Activated CD4-positive, alpha-beta memory T cell treated with anti-CD3 and anti-CD28 coated beads for 36 hours (primary cell): ENCODE measurements at places on chromosomes 2 and 18. TPM values are rescaled to one million over a fixed set of nuclear protein-coding genes. Genes with fewer than 3 reads are reported as not detected.

GRCh38 chr18:50461251-50461650 lies 86.4 kb downstream of the SKA1 start:
- DNase-seq = no peak

DNA sequence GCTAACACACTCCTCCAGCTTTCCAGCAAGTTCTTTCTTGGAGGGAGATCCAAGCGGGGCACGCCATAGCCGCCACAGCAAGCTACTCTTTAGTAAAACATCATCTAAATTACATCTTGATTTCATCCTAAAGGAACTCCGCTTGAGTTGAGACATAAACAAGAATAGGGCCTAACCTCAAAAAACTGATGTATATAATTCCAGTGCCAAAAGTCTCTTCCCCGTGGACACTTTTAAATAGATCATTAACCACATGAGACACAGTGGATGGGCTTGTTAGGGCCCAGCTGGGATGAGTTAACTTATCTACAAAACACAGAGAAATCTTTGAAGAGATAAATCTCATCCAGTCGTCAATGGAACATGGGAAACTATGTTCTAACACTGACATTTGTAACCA lies 20.8 kb upstream of the MLPH start:
- DNase-seq = no peak

DNA sequence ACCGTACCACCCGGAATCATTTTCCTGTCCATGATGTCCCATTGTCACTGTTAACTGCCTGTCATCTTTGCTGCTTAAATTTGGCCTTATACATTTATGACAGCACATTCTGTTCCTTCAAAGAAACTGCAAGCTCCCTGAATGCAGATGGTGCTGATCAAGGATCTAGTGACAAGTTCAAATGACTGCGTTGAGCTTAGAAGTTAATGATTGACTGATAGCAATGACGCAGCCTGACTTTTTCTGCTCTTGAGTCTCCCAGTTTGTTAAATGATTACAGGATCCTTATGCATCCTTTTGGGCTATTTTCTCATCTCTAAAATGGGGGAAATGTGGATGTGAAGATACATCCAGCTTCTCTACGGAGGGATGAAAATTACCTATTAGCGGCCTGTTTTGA lies 159.0 kb downstream of the DCC start:
- DNase-seq = no peak

- DNase-seq = peak; percentile 10
Measured at GRCh38 chr2:19711470-19712372, 190.1 kb downstream of the TTC32 start.

DNA sequence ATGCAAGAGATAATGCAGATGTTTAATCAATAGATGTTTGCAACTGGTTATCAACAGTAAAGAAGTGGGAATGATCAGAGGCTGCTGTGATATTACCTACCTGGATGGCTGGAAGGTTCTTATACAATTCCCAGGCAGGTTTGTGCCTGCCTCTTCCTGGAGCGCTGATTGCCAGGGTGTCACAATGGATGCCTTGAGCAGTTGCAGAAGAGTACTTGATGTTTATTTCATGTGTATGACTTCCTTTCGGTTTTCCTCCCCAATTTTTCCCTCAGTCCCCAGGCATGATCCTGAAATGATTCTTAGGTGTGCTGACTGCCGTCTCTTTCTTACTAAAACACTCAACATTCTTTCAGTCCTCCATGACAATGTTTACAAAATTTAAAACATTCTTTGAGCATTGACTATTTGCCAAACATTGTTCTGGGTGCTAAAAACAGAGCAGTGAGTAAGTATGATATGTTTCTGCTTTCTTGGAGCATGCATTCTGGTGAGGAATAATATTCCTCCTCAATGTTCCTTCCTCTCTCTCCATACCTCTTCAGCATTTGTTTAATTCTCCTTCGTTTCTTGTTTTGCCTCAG lies 416.6 kb upstream of the TRIB2 start:
- DNase-seq = no peak

- DNase-seq = no peak
Measured at GRCh38 chr2:85893428-85894258, 4.9 kb upstream of the ST3GAL5 start.

GRCh38 chr2:101762451-101763171 lies 65.1 kb downstream of the MAP4K4 start:
- DNase-seq = no peak

DNA sequence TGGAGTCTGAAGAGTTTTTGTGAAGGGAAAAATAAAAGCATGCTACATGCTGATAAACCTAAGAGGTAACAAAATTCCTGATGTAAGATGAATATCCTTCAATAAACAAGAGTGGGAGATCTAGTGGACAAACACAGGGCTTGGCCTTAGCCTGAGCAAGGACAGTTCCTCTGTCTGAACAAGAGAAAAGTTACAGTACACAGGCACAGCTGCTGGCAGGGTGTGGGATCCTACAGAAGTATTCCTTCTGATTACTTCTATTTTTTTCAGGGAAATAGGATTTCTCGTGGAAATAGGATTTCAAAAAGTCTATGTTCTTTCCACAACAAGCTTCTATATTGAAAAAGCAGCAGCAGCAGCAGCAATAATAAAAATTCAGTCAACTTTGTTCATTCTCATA lies 54.1 kb downstream of the NBAS start:
- DNase-seq = no peak

DNA sequence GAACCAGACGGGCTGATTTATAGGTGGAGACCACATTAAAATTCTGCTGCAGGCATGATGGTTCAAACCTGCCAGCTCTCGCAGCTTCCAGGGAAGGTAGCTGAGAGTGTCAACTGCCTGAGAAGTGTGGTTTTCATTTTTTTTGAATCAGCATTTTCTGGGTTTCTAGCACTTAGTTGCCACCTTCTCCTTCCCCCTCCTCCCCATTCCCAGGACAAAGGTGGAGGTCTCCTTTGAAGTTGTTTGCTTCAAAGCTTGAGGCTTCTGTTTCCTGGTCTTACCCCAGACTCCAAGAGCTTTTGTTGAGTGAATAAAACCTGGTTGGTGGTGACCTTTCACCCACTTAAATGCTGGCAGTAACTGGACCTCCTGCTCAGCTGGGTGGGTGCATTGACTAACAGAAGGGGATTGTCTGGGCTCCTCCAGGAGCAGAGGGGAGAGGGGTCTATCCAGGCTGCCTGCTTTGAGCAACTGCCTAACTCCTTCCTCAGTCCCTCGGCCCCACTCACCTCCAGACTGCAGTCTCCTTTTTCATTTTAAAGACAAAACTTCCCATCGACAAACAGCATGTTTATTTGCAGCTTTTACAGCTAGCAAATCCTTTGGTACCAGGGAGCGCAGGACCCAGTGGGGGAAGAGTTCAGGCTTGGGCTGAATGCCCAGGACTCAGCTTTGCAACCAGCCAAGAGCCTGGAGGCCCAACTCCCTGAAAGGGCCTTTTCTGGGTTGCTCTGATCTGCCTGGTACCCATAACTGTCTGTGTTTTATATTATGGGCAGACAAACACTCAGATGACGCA lies 3.5 kb downstream of the RHOB start:
- peak; percentile 7 for DNase-seq

DNA sequence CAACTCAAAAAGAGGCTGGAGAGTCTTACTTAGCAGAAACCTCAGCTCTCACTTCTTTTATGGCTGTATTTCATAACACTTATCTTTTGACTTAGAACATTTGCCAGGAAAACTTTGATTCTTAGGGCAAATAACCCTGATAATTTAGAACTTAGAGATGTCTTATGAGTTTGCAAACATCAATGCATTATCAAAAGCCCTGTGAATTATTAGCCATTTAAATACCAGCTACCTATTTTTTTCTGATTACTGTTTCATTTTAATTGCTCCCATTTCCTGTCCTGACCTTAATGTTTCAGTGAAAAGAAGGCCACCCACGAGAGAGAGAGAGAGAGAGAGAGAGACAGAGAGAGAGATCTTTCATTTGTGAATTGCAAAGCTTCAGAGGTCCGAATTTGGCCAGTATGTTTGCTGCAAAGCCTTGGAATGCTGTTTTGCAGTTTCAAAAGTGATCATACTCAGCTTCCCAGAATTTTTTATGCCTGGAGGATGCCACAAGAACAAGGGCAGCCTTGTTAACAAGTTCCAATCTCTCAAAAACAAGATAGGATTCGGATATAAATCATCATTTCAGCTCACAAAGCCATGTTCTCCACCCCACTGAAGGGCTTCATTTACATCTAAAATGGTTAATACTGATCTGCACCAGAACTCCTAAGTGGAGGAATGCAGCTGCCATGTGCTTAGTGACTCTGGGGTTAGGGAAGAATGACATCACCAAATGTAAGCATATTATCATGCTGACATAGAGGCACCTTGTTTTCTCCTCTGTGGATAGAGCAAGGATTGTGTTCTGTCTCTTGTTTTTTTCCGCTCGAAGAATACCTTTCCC lies 478.2 kb downstream of the ARHGAP15 start:
- DNase-seq = no peak

- DNase-seq = no peak
Measured at GRCh38 chr2:116416731-116417377, 1397.6 kb upstream of the DDX18 start.

DNA sequence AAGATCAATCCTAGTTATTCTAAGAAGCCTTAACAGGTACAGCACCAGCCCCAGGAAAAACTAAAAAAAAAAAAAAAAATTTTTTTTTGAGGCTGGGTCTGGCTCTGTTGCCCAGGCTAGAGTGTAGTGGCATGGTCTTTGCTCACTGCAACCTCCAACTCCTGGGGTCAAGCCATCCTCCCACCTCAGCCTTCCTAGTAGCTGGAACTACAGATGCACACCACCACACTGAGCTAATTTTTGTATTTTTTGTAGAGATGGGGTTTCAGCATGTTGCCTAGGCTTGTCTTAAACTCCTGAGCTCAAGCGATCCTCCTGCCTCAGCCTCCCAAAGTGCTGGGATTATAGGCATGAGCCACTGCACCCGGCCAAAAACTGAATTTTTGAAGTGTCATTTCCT lies 10.3 kb upstream of the ALPK2 start:
- no peak for DNase-seq

- no peak for DNase-seq
Measured at GRCh38 chr2:181185948-181186347, 205.5 kb downstream of the UBE2E3 start.

GRCh38 chr18:44796429-44797428 lies 116.0 kb downstream of the SETBP1 start:
- no peak for DNase-seq

GRCh38 chr2:95037384-95037839 lies 11.9 kb downstream of the MAL start:
- DNase-seq = no peak

- DNase-seq = no peak
Measured at GRCh38 chr2:142973160-142973821, 95.8 kb downstream of the KYNU start.

GRCh38 chr2:230823264-230823964 lies 41.3 kb upstream of the ITM2C start:
- no peak for DNase-seq

DNA sequence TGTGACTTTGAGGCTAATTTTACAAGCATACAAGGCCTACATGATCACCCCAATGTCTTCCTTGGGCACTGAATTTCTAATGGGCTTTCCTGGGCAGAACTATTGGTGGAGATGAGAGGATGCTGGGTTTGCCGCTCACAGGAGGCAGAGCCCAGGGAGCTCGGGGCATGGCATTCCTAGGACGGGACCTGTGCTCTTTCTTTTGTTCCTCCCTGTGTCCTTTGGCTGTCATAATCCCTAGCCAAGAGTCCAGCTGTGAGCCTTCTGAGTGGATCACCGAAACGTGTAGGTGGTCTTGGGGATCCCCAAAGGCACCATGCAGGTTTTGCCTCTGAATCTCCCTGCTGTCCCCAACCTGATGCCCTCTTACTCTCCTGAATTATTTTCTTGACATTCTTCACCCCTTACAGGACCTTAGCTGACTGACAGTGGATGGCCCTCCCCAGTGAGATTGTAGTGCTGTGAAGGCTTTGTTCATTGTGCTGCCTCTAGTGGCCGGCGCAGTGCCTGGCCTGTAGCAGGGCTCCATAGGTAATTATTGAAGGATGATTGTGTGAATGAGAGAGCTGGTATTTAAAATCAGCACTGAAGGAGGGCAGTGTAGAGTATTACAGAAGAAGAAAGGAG lies 221.9 kb downstream of the ZNF407 start:
- DNase-seq = no peak

DNA sequence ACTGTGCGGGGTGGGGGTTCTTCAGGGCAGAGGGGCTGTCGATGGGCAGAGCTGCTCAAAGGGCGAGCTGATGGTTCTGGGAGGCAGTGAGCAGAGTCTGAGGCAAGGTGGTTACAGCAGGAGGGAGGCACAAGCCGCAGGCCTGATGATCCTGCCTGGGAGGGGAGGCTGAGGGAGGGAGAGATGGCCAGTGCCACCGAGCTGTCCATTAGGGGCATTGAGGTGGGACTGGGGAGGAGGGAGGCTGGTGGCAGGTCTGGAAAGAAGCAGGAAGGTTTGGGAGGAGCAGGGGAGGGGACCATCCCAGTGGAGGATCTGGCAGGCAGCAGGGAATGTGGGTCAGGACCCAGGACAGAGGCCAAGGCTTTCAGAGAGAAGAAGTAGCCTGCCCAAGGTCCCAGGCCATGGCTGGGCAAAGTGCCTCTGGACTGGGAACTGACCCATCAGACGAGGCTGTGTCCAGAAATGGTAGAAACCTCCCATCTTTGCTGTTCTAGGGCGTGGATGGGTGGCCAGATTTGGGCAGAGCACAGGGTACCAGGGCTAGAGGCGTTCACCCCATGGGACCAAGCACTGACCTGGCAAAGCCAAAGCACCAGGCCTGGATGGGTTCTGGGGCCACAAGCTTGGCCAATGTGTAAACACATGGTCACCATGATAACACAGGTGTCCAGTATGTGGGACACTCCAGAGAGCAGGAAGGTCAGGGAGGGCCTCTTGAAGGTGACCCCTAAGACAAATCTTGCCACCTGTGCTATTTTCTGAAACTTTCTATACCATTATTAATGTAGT lies 55.5 kb downstream of the INHBB start:
- DNase-seq = peak; percentile 2

DNA sequence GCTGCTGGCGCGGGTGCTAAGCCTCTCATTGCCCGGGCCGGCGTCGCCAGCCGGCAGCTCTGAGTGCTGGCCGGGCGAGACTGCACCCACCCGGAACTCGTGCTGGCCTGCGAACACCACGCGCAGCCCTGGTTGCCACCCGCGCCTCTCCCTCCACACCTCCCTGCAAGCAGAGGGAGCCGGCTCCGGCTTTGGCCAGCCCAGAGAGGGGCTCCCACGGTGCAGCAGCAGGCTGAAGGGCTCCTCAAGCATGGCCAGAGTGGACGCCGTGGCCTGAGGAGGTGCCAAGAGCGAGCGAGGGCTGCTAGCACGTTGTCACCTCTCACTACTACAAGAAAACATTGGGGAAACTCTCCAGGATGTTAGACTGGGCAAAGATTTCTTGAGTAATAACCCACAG lies 98.6 kb downstream of the SPIRE1 start:
- DNase-seq = no peak

DNA sequence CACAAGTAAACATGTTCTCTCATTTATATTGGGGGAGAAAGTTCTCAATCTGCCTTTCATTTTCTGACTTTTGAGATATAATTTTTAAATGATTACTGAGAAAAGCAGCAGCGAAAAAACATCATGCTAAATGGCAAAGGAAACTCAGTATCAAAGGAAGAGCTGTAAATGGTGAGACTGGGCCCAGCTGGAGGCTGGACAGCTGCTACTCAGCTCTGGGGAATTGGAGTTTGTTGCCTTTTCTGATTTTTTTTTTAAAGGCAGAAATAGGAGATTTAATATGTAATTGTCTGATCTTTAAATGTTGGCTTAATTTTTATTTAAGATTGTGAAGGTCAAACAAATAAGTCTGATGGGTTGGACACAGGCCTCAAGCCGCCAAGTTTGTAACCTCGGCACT lies 137.1 kb upstream of the TACR1 start:
- DNase-seq = no peak

- peak; percentile 55 for DNase-seq
Measured at GRCh38 chr2:233059547-233059796, 670 bp upstream of the INPP5D start.

Gene ADD2
- 6.0 TPM for total RNA-seq

Gene TMEM127
- 19.3 TPM for total RNA-seq

Gene ALK
- not detected for total RNA-seq

Gene UPP2
- not detected for total RNA-seq

Gene CIB4
- total RNA-seq = not detected
